ENCODE measurements at places on chromosomes 2 and 18.

- DNase-seq: peak; percentile 82
Measured at GRCh38 chr2:132690664-132691303, 20.8 kb upstream of the LYPD1 start.

- no peak for DNase-seq
Measured at GRCh38 chr2:110726285-110726684, 6.1 kb upstream of the ACOXL start.

GRCh38 chr2:44186810-44187209 lies 18.1 kb downstream of the PPM1B start:
- DNase-seq: no peak

- DNase-seq: no peak
Measured at GRCh38 chr2:127101048-127101611, 5.8 kb downstream of the BIN1 start.

- no peak for DNase-seq
Measured at GRCh38 chr18:30583768-30584167, 458.8 kb downstream of the DSC3 start.

DNA sequence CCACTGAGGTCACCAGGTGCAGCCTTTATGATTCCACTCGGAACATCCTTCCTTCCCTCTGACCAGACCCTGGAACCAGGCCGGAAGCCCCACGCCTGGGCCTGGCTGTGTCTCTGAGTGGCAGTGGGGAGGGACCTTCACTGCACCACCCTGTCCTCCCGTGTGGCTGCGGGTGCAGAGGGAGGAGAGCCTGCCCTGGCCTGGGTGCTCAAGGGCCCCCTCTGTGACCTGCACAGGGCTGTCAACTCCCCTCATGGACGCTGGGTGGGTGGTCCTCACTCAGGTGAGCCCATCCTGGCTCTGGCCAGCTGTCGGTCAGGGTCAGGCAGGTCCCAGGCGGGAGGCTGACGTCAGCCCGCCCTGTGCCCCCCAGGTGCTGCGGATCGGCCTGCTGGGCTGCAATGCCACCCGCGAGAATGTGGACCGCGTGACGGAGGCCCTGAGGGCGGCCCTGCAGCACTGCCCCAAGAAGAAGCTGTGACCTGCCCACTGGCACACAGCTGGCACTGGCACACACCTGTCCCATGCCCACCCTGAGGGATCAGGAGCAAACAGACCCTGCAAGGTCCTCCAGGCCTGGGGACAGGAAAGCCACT lies 9.8 kb downstream of the AGXT start:
- no peak for DNase-seq

DNA sequence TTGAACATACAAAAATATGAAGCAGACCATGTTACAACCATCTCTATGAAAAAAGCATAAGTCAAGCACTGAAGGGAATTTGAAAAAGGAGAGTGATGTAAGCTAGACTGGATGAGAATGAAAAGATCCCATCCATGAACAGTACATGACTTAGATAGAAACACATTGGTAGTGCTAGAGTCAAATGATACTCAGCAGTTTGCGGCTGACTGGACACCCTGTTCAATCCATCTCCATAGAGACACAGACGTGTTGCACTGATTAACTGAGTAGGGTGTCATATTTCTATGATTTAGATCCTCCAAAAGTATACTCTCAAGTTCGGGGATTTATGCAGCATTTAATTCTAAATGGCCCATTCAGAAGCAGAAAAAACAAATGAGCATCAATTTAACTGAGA lies 674.3 kb upstream of the NRXN1 start:
- no peak for DNase-seq

DNA sequence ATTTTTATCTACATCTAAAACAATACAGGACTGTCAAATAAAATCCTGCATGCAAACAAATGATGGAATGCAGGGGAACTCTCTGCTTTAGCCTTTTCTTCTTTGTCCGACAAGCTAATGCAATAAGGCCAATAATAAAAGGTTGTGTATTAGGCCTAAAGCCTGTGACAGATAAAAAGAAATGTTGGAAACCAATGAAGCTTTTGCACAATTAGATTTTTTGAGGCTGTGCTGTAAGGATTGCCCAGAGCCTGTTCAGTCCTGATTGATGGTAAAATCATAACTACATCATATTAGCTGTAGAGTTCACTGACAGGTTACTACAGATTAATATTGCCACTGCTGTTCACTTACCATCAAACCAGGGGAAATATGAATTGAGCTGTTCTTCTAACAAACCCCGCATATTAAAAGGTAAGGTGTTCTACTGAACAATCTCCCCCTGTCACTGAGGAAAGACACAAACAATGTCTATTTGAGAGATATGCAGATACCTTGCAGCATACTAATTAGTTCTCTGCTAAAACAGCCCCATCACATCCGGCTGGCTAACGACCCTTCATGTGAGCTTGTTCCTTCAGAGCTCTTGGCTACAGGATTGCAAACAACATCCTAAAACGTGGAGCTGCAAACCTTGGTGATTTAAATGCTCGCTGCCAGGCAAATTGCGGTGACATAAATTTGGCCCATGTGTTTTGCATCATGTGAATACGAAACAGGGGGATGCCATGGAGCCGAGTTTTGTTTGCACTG lies 305.4 kb downstream of the MTX2 start:
- no peak for DNase-seq
